ENCODE measurements at places on chromosomes 2 and 18.

DNA sequence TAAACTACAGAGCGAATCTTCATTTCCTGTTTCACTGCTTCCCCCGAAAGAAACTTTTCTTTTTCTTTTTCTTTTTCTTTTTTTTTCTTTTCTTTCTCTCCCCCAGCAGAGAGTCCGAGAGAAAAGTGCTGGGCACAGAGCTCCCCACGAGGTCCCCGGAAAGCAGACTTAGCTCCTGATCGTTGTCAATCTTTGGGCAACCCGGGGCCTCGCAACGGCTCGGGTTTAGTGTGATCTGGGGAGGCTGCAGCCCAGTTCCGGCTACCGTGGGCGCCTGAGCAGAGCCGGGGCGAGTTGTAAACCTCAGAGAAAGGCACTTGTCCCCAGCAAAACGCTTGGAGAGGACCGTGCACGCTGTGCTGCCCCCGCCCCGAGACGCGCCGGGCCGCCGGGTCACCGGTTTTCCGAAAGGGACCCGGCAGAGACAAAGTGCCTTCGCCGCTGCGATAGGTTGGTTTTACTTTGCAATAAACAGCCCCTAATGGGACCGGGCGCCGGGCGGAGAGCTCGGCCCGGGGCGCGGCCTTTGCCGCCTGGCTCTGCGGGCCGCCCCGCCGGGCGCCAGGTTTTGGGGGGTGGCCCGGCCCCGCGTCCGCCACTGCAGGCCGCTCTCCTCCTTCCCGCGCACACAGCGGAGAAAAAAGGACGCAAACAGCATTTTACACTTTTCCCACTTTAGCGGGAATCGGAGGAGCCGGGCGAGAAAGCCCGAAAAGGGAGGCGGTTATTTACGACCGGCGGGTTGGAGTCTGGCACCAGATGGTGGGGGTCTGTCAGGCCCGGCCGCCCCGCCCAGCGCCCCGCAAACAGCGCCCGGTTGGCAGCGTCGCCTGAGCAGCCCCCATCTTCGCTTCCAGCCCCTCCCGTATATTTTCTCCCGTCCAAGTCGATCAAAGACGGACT is 136.0 kb downstream of the INSIG2 start:
- peak; percentile 9 for DNase-seq

DNA sequence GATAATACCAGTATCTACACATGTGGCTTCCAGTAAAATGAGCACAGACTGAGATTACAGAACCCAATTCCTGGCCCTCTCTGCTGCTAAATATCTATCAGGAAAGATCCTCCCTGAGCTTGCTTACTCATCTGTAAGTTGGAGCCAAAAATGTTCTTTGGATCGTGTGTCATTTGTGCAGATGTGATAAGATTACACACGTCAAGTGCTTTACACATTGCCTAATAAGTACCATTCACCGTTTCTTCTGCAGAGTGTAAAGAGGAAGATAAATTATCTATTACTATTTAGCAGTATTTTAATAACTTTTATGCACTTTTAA is 23.2 kb upstream of the SLC20A1 start:
- no peak for DNase-seq

DNA sequence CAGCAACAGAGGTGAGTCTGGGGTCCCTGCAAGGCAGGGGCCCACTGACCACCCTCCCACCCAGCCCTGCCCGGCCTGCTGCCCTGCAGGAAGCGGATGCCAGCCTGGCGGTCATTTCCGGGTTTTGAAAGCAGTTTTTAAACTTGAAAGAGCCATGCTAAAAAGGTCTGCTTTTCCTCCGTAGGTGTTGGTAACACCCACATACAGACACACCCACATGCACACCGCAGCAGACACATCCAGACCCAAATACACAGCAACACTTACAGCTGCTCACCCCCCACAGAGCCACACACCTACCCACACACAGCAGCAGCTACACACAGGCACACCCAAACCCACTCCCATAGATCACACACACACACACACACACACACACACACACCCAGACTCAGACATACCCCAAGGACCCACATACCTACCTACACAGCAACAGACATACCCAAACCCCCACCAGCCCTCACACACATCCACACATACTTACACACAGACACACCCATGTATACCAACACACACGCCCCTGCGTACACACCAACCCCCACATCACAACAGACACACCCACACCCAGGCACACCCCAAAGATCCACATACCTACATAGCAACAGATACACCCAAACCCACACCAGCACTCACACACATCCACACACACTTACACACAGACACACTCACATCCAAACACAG is 7.6 kb downstream of the ZFP36L2 start:
- DNase-seq, result peak; percentile 67

DNA sequence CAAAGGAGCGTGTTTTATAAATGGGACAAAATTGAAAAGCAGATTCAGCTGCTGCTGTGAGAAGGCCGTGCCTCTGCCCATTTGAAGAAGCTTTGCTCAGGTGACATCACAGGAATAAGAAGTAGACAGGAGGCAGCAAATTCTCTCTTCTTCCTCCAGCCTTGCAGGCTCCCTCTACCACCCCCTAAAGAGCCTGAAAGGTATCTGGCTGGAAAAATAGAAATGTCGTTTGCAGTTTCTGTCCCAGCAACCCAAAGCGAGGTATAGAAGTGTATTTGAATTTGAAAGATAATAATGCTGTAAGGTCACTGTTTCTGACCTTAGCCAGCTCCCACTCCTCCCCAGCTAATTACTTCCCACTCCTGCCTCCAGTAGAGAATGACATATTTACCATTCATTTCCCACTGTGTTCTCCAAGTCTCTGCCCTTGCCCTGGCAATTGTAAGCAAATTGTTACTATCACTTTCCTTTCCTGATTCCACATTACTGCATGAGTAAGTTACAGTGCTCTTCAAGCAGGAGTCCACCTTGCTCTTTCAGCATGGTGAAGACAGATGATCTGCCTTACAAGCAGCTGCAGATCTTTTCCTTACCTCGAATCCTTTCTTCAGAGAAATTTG is 56.8 kb upstream of the RASGRP3 start:
- no peak for DNase-seq

- DNase-seq, result no peak
Measured at GRCh38 chr2:110678457-110679336, 834 bp upstream of the BUB1 start.

DNA sequence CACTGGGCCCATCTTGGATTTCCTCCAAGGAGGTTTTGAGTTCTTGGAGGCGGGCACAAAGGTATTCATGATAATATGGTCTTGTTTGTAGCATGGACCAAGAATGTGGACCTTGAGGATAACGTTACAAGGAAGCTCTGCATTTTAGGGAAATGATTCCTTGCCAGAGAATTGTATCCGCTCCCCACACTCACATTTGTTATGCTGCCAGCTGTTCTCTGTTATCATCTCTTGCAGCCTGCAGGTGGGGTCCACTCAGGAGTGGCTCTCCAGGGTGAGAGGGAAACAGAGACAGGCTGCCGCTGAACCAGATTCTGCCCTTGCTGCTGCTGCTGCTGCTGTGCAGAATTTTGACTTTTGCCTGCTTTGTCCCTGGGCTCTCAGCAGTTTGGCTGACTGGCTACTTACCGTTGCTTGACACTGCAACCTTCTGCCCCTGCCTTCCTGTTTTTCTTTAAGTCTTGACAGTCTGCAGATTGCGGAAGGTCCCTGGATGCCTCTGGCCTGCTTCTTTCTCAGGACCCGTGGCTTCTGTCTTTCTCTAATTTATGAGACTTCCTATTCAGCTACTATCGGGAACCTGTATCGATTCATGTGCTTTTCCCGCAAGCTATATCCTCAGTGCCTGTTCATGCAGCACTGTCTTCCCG is 122.3 kb upstream of the DOCK10 start:
- DNase-seq, result no peak

- no peak for DNase-seq
Measured at GRCh38 chr18:8771930-8772329, 66.6 kb downstream of the MTCL1 start.
